ENCODE measurements at places on chromosomes 7 and 10. TPM values are rescaled to one million over a fixed set of nuclear protein-coding genes. Genes with fewer than 3 reads are reported as not detected.

Gene SMIM30
- 54.7 TPM for total RNA-seq

Gene AKR1C8
- total RNA-seq = not detected

Gene SLC16A12
- 0.33 TPM for total RNA-seq

Gene CLCN1
- 0.07 TPM for total RNA-seq

Gene MCM10
- total RNA-seq = 2.0 TPM

Gene TBX20
- 4.3 TPM for total RNA-seq

Gene ABCF2
- total RNA-seq = 40.4 TPM

Gene NRG3
- total RNA-seq = not detected

Gene NEURL1
- under 0.01 TPM for total RNA-seq

Gene SYT15
- total RNA-seq = 0.17 TPM

Gene OPALIN
- not detected for total RNA-seq

Gene ITPRID1
- total RNA-seq = not detected

Gene LIPJ
- total RNA-seq = not detected

Gene PAPOLB
- 0.07 TPM for total RNA-seq

Gene ACHE
- 0.13 TPM for total RNA-seq

Gene EBLN1
- not detected for total RNA-seq

Gene ZNF804B
- total RNA-seq = not detected

Gene SPDYE6
- total RNA-seq = not detected

Gene LRMDA
- 1.0 TPM for total RNA-seq

Gene GARIN1A
- total RNA-seq = 1.3 TPM

Gene TWIST1
- 30.5 TPM for total RNA-seq

Gene PPP1R9A
- total RNA-seq = 0.78 TPM

Gene GIMAP1
- 0.03 TPM for total RNA-seq

Gene SLC26A3
- not detected for total RNA-seq

Gene NKX1-2
- total RNA-seq = not detected

Gene HGF
- 51.1 TPM for total RNA-seq

Gene ZPBP
- not detected for total RNA-seq

Gene GTF2IRD1
- 18.9 TPM for total RNA-seq

Gene H2BK1
- total RNA-seq = not detected

Gene CTNNA3
- 0.03 TPM for total RNA-seq

Gene SAMD9L
- total RNA-seq = 14.1 TPM

Gene SLC18A3
- total RNA-seq = not detected

Gene INTS1
- 58.3 TPM for total RNA-seq

Measured in smooth muscle cell of the pulmonary artery (primary cell).